Psoas muscle (tissue), 8 donors: ENCODE measurements at places on chromosomes 2 and 18. TPM values are rescaled to one million over a fixed set of nuclear protein-coding genes. Genes with fewer than 3 reads are reported as not detected.

CNRIP1 gene
- 3.5 TPM for polyA plus RNA-seq

DNA sequence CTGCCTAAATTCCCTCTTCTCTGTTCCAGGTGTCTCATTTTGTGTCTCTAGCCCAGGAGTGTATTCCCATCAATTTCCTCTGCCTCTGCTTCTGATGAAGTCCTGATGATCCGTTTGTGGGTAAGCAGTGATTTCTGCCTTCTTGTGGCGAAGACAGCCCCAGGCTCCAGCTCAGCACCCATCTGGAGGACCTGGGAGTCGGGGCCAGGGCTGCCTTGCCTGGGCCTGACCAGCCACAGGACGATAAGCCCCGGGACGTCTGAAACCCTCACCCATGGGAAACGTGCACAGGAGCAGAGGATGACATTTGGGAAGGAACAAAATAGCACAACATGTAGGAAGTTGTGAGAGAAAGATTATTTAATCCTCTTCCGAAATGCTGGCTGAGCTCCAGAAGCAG lies 206.9 kb downstream of the FBXO15 start:
- DNase-seq: no peak

- DNase-seq: peak; percentile 83
These were observed 1.3 kb upstream of the DPYSL5 start for GRCh38 chr2:26846334-26847306.

- no peak for DNase-seq
These were observed 3.3 kb upstream of the C18orf32 start for GRCh38 chr18:49490246-49490762.

DNA sequence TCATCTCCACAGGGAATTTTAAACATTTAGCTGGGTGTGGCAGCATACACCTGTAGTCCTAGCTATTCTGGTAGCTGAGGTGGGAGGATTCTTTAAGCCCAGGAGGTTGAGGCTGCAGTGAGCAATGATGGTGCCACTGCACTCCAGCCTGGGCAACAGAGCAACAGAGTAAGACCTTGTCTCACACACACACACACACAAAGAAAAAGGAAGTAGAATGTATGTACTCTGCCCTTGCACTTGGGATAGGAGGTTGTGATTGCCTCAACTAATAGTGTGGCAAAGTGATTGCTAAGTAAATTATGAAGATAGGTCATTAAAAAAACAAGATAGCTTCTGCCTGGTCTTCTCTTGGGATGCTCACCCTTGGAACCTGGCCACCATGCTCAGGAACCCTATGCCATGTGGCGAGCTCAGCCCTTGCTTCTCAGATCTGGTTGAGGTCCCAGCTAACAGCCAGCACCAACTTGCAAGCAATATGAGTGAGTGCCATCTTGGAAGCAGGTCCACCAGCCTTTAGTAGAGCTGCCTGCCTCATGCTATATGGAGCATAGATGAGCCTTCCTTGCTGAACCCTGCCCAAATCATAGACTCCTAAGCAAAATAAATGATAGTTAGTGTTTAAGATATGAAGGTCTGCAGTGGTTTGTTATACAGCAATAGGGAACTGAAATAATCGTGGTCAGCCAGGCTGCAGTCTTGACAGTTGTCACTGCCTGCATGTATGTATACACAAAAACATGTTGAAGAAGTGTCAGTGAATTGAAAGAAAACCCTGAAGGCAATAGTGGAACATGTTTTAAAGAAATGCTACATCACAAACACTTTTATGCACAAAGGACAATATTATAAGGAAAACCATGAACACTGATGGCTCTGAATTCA lies 30.1 kb upstream of the PNO1 start:
- DNase-seq: no peak

PPP1R1C gene
- 0.19 TPM for polyA plus RNA-seq

HOXD13 gene
- not detected for polyA plus RNA-seq

ALPG gene
- polyA plus RNA-seq: not detected

DNA sequence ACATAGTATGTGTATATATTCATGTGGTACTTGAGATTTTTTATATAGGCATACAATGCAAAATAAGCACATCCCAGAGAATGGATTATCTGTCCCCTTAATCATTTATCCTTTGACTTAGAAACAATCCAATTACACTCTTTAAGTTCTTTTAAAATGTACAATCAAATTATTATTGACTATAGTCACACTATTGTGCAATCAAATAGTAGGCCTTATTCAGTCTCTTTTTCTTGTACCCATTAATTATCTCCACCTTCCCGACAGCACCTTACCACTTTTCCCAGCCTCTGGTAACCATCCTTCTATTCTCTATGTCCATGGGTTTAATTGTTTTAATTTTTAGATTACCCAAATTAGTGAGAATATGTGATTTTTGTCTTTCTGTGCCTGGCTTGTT lies 914.1 kb downstream of the CCDC85A start:
- DNase-seq: no peak

- no peak for DNase-seq
These were observed 52.9 kb downstream of the CRACDL start for GRCh38 chr2:98882971-98883779.

- no peak for DNase-seq
These were observed 4.0 kb downstream of the CHRND start for GRCh38 chr2:232529806-232530547.

TUBA4B gene
- not detected for polyA plus RNA-seq

GALR1 gene
- not detected for polyA plus RNA-seq

KDSR gene
- 23.9 TPM for polyA plus RNA-seq

GRCh38 chr2:219541611-219542180 lies 1.9 kb downstream of the CHPF start:
- peak; percentile 87 for DNase-seq

DNA sequence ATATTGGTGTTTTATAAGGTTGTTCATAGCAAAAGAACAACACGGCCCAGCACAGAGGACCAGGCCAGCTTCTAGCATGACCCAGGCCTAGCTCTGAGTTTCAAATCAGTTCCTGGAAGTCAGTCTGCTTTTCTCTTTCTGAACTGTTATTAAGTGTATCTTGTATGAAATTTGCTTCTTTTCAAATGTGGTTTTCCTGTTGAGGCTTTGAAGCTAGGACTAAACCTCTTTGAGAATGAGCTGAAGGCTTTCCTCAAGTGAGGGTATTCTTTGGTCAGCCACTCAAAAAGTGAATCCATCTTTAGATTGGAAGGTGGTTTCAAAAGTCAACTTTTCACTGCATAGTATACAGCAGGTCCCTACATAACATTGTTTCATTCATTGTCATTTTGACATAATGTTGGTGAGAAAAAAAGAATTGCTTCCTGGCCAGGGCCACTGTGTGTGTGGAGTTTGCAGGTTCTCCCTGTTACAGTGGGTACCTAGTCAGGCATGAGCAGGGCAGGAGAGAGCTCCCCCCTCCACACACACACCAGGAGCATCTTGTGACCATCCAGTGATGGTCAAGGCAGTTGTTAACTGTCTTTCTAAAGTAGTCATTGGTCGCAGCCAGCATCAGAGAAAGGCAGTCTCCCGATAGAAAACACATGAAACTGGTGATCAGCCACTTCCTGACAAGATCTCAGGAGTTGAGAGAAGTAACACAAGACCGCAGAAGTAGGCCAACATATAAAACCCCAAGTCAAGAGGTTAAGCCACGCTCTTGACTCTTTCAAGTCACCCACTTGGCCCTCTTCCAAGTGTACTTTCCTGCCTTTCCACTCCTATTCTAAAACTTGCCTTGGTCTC lies 6.7 kb upstream of the ACAA2 start:
- DNase-seq: no peak

GRCh38 chr2:131039908-131040660 lies 53.2 kb downstream of the FAM168B start:
- no peak for DNase-seq

- DNase-seq: no peak
These were observed 93.0 kb upstream of the SLC39A10 start for GRCh38 chr2:195563857-195564512.

- no peak for DNase-seq
These were observed 866.0 kb upstream of the ACVR2A start for GRCh38 chr2:146978577-146979555.

GRCh38 chr18:14939141-14939540 lies 191.2 kb downstream of the ANKRD30B start:
- DNase-seq: no peak

DNA sequence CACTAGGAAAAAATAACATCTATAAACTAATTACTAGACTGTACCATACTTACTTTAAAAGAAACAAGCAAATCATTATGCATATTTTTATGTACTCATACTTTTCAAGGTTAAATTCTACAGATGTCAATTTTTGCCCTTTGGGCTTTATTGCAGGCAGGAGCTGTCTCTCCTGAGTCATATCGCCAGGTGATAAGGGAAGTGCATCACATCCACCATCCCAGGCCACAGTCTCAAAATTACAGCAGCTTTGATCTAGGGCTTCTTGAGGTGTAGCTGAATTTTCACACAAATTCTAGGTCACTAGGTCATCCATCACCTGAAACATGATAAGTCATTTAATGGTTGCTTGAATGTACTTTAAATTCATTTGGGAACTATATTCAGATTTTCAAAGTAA lies 38.4 kb upstream of the FRZB start:
- no peak for DNase-seq

SALL3 gene
- 0.01 TPM for polyA plus RNA-seq

DNA sequence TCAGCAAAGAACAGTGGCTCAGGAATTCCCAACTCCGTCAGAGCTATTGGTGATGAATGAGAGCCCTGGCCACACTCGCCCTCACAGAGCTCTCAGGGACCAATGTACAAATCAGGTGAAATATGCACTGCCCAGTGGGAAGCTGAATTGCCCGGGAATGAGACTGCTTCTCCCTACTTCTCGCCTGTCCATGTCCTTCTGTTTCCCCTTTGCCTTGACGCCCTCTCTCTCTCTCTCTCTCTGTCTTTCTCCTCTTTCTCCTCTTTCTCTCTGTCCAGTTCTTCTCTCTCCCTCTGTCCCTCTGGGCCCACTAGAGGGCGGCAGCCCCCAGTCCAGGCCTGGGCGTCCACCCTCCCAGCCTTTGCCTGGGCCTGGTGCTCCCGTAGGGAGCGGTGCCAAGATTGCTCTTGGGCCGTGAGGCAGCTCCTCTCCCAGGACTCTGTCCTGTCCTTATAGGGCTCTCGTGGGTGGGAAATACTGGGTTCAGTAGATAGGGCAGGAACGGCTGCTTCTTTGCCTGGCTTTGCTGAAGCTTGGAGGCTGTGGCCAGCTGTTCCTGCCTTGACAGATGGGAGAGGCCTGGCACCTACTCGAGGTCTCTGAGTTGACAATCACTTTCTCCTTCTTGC lies 28.4 kb upstream of the PUM2 start:
- peak; percentile 92 for DNase-seq

GRCh38 chr2:159895258-159896065 lies 97.5 kb upstream of the CD302 start:
- DNase-seq: no peak

DNA sequence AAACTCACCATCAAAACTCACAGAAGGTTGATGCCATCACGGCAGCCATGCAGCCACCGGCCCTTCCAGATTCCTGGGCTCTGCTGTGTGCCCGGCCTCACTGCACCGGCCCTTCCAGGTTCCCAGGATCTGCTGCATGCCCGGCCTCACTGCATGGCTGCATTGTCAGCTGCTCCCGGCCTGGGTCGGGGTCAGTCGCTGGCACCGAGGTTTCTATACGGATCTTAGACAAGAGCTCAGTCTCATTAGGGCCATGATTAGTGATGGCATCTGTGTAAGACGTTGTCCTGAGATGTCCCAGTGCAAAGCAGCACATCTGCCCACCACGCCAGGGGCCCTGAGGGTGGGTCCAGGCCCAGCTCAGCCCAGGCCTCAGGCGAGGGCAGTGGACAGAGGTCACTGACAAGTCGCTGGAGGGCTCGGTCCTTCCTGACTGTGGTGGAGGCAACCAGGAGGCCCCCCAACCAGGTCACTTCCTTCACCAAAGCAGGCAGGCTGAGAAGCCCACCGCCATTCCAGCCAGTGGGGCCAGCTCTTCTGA lies 29.4 kb downstream of the TMEM18 start:
- no peak for DNase-seq

GRCh38 chr2:38113981-38114708 lies 38.2 kb upstream of the CYP1B1 start:
- DNase-seq: no peak

DNA sequence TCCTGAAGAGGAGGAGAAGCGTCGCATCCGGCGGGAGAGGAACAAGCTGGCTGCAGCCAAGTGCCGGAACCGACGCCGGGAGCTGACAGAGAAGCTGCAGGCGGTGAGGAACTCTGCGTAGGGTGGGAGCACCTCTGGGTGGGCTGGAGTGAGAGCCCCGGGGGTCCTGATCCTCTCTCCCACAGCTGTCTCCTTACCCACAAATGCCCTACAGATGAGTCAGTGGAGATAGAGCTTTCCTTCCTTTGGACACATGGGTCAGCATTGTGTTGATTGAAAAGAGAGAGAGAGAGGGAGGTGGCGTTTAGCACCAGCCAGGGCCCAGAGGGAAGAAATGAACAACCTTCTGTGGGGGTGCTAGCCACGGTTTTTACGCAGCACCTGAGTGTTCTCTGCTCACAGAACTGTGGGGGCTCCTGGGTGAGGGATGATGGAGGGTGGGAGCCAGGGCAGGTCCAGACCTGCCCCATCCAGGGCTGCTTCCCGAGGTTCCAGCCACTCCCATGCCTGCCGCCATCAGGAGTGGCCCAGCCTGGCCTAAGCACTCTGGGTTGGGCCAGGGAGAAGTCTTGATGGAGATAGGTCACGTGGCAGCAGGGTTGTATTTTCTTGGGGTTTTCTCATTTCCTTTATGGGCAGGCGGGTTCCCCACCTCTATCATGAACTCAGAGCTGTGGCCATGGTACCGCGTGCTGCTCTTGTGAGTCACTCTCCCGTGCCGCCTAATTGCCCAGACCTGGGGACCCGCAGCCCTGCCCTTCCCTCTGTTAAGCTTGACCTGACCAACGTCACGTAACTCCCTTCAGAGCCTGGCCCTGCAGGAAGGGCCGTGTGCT lies 16.3 kb downstream of the FOSL2 start:
- DNase-seq: no peak

DNA sequence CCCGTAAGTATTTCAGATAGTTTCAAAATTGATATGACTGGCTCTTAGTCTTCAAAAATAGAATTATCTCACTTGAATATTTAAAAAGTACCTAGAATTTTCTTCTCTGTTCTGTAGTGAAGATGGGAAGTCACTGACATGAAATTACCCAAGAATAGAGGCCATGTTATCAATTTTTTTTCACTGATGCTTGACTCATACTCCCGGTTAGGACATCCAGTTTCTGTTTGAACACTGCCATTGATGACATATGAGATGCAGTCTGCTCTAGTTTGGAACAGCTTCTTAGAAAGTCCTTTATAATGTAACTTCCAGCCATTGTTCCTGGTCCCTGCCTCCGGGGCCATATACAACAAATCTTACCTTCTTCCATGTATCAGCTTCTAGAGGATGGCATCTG lies 26.0 kb downstream of the MAP3K20 start:
- DNase-seq: no peak

DNA sequence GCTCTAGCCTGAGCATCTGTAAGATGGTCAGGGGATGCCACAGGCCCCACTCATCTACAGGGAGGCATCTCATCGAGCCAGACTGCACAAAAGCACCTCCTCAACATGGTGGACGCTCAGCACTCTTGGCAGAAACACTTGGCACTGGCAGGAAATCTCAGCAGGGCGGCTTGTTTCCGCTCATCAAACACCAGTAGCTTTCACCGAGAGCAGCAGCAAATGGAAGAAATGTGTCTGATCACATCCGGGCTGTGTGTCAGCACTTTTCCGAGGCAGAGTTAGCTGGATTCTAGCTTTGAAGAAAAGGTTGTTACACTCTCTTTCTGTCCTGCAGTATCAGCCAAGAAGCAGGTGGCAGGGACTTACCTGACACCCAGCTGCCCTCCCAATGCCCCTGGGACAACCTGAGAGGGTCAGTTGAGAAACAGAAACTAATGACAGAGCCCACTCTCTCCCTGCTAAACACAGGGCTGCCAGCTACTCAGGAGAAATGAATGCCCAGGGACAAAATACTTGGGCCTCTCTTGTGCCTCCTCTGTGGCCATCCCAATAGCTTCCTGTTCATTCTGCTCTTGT lies 68.9 kb upstream of the FZD7 start:
- no peak for DNase-seq
